Fibroblast of skin of back (primary cell): ENCODE measurements at places on chromosomes 2 and 18.

- no peak for DNase-seq
Measured at GRCh38 chr2:21759819-21760218, 636.1 kb downstream of the TDRD15 start.

- no peak for DNase-seq
Measured at GRCh38 chr2:24018241-24018640, 8.4 kb downstream of the MFSD2B start.

DNA sequence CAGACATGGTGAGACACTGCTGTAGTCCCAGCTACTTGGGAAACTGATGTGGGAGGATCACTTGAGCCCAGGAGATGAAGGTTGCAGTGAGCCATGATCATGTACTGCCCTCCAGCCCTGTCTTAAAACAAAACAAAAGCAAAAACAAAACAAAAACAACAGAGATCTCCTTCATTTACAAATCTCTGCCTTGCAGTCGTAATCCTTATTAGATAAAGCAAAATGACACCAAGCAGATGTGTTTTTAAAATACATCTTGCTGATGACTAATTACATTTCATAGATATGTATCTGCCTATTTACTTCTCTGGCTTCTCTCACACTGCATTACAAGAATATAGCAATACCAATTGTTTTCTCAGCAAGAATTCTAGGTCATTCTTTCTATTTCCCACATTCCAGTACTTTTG, 22.8 kb downstream of the NFE2L2 start:
- DNase-seq: peak; percentile 56

GRCh38 chr2:236972491-236973342, 113.0 kb upstream of the COPS8 start:
- DNase-seq: peak; percentile 92

DNA sequence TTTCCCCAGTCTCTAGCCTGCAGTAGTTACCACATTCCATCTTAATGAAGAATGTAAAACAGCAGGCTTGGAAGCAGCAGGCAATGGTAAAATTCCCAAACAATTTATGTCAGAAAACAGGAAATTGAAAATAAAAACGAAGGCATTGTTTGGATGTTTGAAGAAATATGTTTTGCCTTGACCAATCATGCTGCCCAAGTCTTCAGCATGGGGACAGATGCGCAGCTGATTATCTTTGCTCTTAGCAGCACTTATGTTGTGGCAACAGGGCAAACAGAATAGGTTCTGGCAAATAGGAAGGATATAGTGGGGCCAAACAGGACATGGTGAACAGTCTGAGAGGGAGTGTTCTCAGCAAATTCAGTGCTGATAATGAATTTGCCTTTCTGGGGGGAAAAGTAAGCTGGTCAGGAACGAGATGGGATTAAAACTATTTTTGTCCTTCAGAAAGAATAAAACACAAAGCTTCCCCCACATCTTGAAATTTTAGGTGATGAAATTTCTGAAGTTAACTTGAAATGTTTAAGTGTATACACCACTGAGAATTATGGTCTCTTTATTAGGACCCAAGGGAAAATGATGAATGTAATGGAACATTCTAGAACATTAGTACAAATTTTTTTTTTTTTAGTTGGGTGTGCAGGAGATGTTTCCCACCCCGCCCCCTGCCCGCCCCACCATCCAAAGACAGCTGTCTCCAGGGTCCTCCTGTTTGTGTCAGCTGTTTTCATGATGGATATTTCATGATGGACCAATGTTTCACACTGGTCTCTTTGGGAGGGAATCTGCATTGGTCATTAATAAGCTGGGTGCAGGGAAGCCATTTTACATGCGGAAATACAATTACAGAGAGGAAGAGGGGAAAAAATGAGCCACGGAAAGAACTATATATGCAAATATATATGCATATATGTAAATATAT, 239.5 kb upstream of the REV1 start:
- DNase-seq: peak; percentile 44

DNA sequence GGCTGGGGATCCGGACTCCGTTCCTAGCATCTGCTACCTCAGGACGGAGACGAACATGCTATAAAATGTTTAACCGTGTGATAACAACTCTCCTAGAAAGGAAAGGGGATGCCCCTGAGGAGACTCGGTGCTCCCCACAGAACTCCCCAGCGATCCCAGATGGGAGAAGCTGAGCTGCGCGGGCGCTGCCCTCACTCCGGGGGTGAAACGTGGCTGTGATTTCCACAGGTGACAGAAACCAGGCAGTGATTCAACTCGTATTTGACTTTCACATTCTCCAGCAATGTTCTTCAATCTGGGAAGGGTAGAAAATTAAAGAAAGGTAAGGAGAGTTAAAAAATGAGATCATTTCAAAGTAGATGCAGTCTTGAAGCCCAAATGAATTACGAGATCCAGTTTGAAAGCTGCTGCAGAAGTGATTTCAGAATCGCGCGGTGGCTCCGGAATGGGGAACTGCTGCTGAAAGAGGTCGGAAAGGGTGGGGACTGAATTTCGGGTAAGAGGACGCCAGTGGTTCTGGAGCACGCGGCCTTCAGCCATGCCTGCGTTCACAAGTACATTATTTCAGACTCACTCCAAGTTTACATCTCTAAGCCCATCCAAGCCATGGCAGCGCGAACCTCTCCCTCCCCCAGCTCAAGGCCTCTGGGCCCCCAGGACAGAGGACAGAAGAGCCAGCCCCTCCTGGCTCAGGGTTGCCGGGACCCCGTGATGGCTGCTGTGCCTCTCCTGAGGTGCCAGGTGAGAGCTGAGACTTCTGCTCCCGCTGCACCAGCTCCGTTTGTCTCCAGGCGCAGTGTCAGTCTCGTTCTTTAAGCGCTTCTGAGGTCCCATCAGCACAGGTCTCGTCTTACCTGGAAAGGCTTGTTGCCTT, 39.5 kb downstream of the ADNP2 start:
- DNase-seq: no peak

- peak; percentile 22 for DNase-seq
Measured at GRCh38 chr2:45567974-45568789, 42.9 kb downstream of the SRBD1 start.

DNA sequence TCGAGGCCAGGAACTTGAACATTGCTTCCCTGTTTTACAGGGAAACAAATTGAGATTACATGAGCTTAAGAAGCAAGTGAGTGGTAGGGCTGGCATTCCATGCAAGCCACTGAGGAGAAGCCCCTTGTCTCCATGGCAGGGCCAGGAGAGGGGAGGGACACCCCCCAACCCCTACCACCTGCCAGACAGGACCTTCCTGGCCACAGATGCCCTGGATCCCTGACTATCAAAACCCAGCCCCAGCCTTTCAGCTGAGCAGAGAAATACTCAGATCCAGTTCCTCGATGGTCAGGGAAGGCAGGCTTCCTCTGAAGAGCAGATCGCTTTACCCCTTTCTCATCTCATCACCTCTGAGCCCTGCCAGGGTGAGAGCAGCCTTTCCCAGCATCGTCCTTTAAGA, 53.8 kb upstream of the ALPP start:
- DNase-seq: no peak

DNA sequence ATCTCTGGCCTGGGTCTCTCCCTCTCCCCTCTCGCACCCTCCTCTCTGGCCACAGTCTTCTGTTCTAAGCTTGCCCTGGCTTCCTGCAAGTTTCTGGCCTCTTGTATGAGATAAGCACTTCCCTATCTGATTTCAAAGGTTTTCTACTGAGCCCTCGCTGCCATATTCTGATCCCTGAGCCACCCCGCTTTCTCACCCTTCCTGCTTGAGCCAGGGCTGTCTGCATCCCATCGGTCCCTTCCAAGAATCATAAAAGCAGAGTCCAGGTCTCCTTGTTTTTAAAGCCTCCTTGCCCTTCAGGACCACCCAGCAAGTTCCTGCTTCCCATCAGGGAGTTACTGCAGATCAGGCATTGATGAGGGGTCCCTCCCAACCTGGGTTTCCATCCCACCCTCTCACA, 110.2 kb downstream of the PRKCE start:
- DNase-seq: no peak

- DNase-seq: no peak
Measured at GRCh38 chr2:238042849-238043584, 17.8 kb upstream of the SCLY start.

- DNase-seq: peak; percentile 39
Measured at GRCh38 chr2:207692206-207693065, 19.0 kb upstream of the CCNYL1 start.

DNA sequence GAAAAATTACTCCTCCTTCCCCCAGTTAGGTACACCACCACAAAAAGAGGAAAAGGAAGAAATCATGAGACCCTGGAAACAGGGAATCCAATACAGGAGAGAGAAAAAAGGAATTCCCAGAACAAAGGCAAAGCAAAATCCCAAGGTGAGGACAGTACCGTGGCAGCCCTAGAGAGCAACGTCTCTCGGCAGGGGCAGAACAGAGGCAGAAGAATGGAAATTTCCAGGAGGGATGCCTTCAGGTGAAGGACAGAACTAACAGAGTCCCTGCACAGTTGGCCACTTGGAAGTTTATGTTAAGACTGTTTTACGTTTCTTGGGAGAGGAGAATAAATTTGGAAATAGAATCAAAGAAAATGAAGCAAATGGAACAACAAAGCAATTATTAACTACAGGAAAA, 27.7 kb downstream of the GRB14 start:
- no peak for DNase-seq

DNA sequence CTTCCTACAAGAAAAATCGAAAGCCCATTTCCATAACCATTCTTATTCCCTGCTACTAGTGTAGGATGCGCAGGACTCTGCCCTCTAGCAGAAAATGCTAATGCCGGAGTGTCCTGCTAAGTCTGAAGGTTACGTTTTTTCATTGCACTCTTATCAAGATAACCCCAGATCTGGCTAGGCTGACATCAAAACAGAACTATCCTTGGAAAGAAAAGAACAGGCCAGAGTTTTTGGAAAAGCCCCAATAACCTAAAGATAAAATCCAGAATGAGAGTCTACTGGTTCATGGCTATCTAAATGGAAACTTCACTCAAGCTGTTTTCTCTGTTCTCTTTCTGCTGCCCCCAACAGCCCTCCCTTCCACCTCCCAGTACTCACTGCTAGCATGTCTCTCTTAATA, 913 bp downstream of the RNF152 start:
- DNase-seq: no peak

- DNase-seq: peak; percentile 86
Measured at GRCh38 chr2:219277703-219278654, 1.2 kb upstream of the DNAJB2 start.

GRCh38 chr18:11283479-11284161, 134.3 kb upstream of the PIEZO2 start:
- DNase-seq: no peak

- DNase-seq: no peak
Measured at GRCh38 chr2:44929735-44930273, 11.7 kb upstream of the SIX3 start.

DNA sequence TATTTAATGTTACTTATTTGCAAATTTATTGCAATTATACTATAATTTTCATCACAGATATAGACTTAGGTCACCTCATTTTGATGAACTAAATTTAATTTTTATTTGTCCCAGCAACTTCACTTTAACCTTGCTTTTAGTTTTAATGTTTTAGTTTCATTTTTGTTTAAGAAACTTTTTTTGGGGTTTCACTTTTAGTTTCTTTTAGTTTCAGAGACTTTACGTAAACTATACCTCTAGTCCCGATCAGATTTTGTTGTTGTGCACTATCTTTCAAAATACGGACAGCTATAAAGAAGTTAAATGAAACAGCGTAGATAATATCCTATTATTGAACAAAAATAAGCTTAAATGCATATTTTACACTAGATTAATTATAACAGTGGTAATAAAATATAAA, 460.5 kb downstream of the ERBB4 start:
- no peak for DNase-seq

GRCh38 chr2:152165780-152166179, 9.8 kb downstream of the STAM2 start:
- no peak for DNase-seq

GRCh38 chr2:121284463-121285449, at the start of gene TFCP2L1:
TFCP2L1 (minus strand) TSS chr2:121285202; CDS start chr2:121285109, 93 bp downstream.
- DNase-seq: no peak

DNA sequence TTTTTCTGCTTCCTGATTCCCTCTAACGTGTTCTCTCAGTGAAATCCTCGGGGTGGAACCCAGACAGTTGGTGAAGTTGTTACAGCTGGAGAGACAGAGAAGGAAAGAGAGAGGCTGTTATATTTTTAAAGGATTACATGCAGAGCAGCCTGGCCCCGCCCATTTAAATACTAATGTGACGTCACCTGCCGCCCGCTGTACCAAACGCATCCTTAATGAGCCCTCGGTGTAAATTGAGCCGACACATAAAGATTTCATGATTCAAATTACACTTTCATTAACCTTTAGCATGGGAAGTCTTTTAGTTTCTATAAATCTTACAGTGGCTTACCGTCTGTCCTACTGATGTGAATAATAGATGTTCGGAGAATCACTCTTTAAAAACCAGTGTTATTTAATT, 164.0 kb upstream of the SIX3 start:
- DNase-seq: no peak

DNA sequence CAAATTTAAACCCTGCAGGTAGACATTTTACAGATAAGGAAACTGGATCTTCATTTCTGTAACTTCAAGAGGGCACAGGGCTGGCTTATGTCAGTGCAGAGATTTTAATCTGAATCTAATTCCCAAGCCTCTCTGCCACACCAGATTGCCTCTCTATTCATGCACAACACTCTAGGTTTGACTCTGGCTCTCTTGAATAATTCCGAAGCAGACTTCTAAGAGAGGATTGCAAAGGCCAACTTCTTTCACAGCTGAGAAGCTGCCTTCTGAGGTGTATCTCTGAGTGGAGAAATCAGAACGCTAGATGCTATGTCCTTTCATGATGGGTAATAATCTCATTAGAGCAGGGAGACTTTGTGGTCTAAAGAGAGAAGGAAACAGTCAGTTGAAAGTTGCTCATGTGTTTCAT, 20.1 kb upstream of the MGAT5 start:
- DNase-seq: no peak

DNA sequence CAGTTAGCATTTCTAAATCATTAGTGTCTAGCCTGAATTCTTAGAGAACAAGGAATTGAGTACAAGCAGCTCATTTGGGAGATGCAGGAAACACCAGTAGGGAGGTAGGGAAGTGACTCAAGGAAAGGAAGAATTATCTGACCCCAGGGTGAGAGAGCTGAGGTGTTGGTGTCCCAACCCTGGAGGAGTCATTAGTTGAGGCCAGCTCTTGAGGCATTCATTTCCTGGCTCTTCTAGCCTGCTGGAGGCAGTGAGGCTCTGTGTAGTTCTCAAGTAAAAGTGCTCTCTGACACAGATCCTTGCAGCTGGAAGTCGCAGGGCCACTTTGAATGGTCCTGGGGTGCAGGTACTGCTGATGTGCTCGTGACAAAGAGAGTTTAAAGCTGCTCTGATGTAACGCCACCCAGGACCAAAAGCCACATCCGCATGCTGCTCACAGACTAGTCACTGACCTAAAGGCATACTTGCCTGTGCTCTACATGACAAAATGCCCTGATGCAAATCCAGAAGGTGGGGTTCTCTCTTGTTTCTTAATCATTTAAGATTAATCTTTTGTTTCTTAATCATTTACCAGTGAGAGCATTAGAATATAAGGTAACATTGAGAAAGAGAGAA, 299.5 kb upstream of the LYPD1 start:
- no peak for DNase-seq
